ENCODE measurements at places on chromosomes 11 and 22.
A peak's percentile ranks its signal among the peaks of the same experiment; 100 is the strongest.

GRCh38 chr22:21695430-21696085 lies 29.7 kb downstream of the PPIL2 start:
- no peak for DNase-seq

- DNase-seq, result no peak
Observed at GRCh38 chr11:87351676-87352075, 313.9 kb downstream of the TMEM135 start.

DNA sequence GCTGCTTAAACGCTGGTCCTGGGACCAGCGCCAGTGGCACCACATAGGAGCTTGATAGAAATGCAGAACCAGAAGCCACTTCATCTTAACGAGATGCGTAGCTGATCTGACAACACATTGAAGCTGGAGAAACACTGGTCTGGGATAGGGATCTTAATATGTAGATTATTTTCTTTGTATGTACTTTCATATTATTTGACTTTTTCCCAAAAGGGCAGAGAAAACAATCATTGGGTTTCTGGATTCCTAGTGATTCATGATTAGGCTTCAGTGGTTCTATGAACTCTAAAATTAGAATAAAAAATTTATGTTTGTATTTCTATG lies 12.3 kb downstream of the MPEG1 start:
- DNase-seq, result no peak

DNA sequence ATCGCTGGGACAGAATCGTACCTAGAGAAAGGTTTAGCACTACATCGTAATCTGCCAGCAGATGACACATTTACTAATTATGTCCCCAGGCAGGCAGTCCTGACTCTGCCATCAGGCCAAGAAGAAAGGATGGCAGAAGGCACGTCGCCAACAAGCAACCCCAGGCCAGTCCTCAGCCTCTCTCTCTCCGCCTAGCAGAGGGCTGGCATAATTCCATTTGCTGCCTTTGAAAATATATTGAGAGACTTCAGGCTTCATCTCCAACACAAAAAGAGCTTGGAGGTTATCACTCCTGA lies 1517.0 kb downstream of the TBC1D22A start:
- DNase-seq, result no peak

GRCh38 chr11:65810046-65810868 lies 23.4 kb downstream of the OVOL1 start:
- peak; percentile 28 for DNase-seq

DNA sequence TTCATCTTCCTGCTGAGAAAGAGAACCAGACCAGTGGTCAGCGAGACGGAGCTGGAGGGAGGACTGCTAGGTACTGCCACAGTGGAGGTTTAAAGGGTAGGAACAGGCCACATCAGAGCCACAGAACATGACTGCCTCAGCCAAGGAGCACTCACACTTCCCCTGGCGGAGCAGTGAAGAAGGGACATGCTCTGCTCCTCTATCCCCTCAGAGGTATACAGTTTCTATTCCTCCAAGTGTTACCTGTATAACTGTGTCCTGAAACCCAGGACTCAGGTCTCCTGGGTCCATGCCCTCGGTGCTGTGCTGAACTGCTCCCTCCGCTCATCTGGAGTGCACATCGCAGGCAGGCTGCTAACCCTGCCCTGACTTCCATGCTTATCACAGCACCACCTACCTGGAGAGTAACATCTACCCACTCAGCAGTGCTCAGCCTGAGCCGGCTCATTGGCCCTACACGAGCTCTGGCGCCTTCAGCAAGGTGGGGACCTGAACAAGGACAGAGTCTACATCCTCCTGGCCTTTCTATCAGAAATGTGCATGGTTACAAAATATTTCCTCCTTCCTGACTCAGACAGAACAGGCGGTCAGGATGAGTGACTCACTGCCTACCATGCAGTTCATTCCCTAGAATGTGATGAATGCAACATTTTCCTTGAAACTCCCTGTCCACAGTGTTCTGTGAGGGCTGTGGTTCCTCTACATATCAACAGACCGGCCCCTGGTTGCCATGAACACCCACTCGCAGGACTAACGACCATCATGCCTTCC lies 52.9 kb downstream of the C11orf58 start:
- DNase-seq, result no peak

All from Jurkat, Clone E6-1 (cell line).